ENCODE measurements at places on chromosomes 7 and 10.

DNA sequence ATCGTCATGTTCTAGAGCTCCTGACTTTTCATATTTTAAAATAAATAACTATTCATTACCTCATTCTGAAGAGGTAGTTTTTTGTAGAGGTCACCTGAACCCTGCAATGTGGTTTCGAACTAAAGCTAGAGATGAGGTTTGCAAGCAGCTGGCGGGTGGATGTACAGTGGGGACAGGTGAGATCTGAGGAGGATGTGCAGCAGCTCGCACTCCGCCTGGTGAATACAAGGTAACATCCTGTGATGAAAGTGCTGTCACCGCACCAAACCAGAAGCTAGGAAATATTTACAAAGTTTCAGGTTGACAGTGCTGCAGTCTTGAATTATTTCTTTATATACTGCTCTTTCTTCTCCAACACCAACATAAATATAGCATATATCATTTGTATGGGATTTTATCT lies 26.5 kb downstream of the NDUFB2 start:
- no peaks in the 10 kb centered on the region for H3K36me3 ChIP-seq
- no peaks in the 10 kb centered on the region for H3K27me3 ChIP-seq
- no peak overlapping the region for H3K4me3 ChIP-seq
- no peak overlapping the region for H3K27ac ChIP-seq
- peaks cover 19% of the 10 kb centered on the region for H3K4me1 ChIP-seq

GRCh38 chr10:125152450-125153368 lies 7.7 kb downstream of the CTBP2 start:
- H3K27me3 ChIP-seq: peaks cover 2% of the 10 kb centered on the region
- peaks cover 25% of the 10 kb centered on the region for H3K36me3 ChIP-seq
- peaks cover 90% of the 10 kb centered on the region for H3K4me1 ChIP-seq
- peak overlapping the region; percentile 88 for H3K27ac ChIP-seq
- H3K4me3 ChIP-seq: peak overlapping the region; percentile 97

DNA sequence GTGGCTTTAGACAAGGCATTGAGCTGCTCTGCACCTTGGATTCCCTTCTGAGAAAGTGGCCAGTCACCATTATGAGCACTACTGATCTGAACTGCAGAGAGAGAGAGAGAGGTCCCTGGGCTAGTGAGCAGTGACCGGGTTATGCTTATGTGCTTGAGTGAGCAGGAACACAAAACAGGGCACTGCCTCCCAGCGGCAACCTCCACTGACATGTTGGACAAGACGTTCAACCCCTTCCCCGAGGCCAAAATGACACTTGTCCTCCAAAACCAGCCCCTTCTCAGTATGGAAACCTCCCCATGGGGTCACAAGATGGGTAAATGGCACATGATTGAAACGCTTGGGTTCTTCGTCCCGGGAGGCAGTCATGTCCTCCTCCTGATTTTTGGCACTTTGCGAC lies 339.4 kb upstream of the ZMIZ1 start:
- H3K27me3 ChIP-seq: peaks cover 42% of the 10 kb centered on the region
- no peaks in the 10 kb centered on the region for H3K36me3 ChIP-seq
- no peak for DNase-seq
- no peak overlapping the region for H3K4me3 ChIP-seq
- H3K27ac ChIP-seq: no peak overlapping the region

DNA sequence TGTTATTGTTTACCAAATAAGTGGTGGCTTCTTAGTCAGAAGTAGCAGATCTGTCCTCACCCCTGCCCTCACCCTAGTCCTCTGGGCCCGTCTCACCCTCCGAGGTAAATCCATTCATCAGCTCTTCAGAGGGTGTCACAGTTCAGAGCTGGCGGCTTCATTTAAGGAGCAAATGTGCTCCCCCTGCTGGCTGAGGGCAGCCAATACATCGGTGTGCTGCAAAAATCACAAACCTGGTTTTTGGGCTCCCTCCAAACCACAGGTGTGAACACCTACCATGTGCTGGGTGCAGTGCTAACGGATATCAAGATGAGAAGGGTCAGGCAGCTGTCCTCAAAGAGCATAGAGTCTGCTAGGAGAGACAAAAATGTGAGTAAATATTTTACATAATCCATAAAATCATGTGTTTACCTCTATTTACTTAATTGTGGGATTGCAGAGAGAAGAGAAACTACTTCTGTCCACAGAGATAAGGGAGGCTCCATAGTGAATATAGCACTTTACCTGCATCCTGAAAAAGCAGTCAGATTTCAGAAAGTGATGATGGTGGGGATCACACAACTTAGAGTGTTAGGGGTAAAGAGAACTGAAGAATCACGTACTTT lies 15.5 kb upstream of the CRTAC1 start:
- H3K4me3 ChIP-seq: no peak overlapping the region
- no peak overlapping the region for H3K27ac ChIP-seq
- peaks cover 30% of the 10 kb centered on the region for H3K27me3 ChIP-seq
- no peaks in the 10 kb centered on the region for H3K4me1 ChIP-seq

- no peaks in the 10 kb centered on the region for H3K27me3 ChIP-seq
- 0 out of 2 replicates have a peak, but pooled peaks cover 6% of the 10 kb centered on the region for H3K36me3 ChIP-seq
- peaks cover 29% of the 10 kb centered on the region for H3K4me1 ChIP-seq
- peak; percentile 33 for DNase-seq
Measured at GRCh38 chr10:109166935-109167334, 756.4 kb downstream of the XPNPEP1 start.

DNA sequence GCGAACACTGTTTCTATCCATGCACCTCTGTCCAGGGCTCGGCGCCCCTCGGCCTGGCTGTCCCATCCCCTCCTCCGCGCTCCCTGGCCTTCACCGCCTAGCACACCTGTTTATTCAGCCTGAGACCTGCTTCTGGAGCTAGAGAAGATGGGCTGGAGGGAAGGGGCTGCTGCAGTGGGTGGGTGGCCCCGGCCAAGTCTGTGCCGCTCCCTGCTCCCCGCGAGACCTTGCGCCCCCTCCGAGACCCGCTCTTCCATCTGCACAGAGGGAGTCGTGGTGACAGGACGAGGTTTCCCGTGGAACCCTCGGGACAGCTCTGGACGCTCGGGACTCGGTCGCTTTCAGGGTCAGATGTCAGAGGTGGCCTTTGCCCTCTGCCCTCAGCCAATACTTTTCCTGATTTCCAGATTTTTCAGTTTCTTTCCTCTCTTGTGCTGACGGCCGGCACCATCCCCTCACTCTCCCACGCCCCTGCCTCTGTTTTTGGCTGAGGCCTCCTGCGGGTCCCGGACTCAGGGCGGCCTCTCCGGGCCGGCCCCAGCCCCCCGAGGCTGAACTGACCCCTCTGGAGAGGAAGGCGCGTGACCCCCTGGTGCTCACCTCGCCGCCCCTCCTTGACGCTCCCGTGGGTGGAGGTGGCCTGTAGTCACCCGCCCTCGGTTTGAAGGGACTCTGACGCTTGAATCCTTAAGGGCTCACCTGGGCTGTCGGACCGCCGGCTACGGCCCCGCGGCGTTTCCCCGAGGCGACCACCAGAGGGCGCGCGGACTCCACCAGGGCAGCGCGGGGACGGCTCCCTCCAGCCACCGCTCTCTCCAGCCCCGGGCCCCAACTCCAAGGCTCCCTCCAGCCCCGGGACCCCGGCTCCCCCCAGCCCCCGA lies 15.6 kb downstream of the SHH start:
- no peak for DNase-seq
- H3K4me1 ChIP-seq: no peaks in the 10 kb centered on the region
- H3K27me3 ChIP-seq: peaks cover 26% of the 10 kb centered on the region
- no peaks in the 10 kb centered on the region for H3K36me3 ChIP-seq
- H3K27ac ChIP-seq: no peak overlapping the region
- no peak overlapping the region for H3K4me3 ChIP-seq

DNA sequence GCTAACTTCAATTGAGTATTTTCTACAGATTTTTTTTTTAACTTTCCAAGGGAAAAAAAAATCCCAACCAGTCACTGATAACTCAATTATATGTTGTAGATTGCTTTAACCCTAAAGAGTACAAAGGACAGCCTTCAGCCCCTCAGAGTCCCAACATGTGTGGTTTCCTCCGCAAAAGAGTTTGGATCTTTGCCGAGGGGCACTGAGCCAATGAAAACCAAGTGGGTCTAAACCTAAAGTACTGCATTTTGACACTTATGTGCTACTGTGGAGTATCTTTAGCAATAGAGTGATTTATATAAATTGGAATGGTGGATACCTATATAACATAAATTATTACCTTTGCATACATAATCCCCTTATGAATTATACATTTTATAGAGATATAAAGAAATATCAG lies 91.5 kb downstream of the SEMA3D start:
- no peaks in the 10 kb centered on the region for H3K27me3 ChIP-seq
- no peaks in the 10 kb centered on the region for H3K36me3 ChIP-seq
- peaks cover 7% of the 10 kb centered on the region for H3K4me1 ChIP-seq
- no peak overlapping the region for H3K27ac ChIP-seq
- no peak for DNase-seq

DNA sequence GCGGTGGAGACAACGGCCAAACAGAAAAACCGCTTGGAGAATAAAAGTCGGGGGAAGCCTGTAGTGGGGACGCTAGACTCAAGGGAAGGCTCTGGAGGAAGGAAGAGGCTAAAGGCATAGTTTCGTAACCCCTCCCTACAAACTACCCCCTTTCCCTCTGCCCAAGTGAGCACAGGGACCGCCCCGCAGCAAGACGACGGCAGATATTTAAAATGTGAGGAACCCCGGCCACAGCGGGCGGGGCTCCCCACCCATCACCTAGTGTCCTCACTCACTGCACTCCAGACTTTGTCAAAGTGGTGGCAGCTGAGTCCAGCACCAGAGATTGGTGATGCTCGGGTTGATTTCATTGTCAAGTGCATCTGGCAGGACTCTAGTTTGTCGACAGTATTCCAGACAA lies 69.1 kb downstream of the PRKAG2 start:
- H3K36me3 ChIP-seq: no peaks in the 10 kb centered on the region
- no peak overlapping the region for H3K4me3 ChIP-seq

DNA sequence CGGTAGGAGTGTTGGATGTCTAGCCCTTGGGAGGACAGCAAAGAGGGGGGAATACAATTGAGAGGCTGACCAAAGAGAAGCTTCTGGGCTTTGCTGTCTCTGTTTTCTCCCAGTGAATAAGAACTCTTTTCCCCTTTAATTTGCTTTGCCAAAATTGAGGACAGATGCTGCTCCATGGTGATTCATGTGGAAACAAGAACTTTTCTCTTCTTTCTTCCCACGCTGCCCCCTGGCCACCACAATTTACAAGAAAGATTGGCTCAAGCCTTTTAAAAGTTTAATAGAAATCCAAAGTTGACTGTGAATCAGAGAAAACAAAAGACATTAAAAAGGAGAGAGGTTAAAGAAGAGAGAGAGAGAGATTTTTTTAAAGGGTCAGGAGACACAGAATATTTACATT lies 49.0 kb downstream of the PRR15 start:
- H3K27me3 ChIP-seq: no peaks in the 10 kb centered on the region
- peak overlapping the region; percentile 5 for H3K4me3 ChIP-seq
- H3K36me3 ChIP-seq: peaks cover 3% of the 10 kb centered on the region
- peak overlapping the region; percentile 85 for H3K27ac ChIP-seq

GRCh38 chr7:152872745-152873118 lies 113.2 kb downstream of the ACTR3B start:
- no peak for DNase-seq
- no peaks in the 10 kb centered on the region for H3K27me3 ChIP-seq
- peaks cover 6% of the 10 kb centered on the region for H3K36me3 ChIP-seq

DNA sequence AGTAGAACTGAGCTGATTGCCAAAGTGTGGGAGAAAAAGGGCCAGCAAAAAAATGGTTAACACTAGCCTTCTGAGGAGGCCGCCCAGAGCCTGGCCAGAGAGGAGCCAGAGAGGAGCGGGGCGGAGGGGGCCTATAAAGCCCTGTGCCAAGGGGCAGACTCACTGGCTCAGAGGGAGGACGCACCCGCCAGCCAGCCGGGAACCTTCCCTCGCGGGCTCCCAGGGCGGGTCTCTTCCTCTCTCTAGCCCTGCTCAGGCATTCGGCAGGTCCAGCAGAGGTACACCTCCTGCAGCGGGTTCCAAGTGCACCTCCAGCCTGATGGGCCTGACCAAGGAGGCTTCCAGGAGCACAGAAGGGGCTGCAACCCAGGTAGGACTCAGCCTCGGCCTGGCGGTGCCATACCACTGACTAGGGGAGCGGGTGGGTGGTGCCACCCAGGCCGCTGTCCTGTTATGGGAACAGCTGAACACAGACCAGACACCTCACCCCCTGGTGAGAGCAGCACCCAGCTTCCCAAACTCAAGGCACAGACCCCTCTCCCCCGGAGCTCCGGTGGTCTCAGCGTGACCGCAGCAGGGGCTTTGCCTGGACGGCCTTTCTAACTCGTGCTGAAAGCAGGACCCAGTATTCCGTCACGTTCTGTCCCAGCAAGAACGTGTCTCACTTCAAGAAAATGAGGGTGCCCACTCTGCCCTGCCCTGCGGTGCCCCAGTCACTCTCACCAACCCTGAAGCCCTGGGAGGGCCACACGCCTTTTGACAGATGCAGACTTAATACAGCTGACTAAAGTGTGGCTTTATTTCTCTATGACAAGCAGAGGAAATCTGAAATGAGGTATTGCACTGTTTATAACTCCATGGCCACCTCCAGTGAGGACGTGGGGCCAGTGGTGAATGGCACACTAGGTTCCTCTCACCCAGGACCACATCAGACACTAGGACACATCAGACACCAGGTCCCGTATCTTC lies at the start of gene GPER1:
Gene GPER1 (plus strand): TSS at position 162 of the 969 bp plus-strand sequence. CDS start 3,616 bp downstream, outside the sequence.
- peaks cover 14% of the 10 kb centered on the region for H3K36me3 ChIP-seq
- peak; percentile 34 for DNase-seq
- peak within 1 kb of the TSS; percentile 90 for H3K27ac ChIP-seq
- H3K27me3 ChIP-seq: no peaks in the 10 kb centered on the region

GRCh38 chr7:156503196-156503595 lies 137.4 kb upstream of the RNF32 start:
- no peaks in the 10 kb centered on the region for H3K4me1 ChIP-seq
- H3K4me3 ChIP-seq: no peak overlapping the region
- H3K27ac ChIP-seq: no peak overlapping the region
- no peak for DNase-seq
- no peaks in the 10 kb centered on the region for H3K27me3 ChIP-seq
- H3K36me3 ChIP-seq: no peaks in the 10 kb centered on the region

GRCh38 chr10:12947741-12948140 lies 53.8 kb downstream of the CCDC3 start:
- H3K4me1 ChIP-seq: no peaks in the 10 kb centered on the region
- no peak overlapping the region for H3K4me3 ChIP-seq
- no peaks in the 10 kb centered on the region for H3K27me3 ChIP-seq
- no peak overlapping the region for H3K27ac ChIP-seq
- H3K36me3 ChIP-seq: no peaks in the 10 kb centered on the region
- no peak for DNase-seq

GRCh38 chr7:99404235-99404976 lies 4.0 kb downstream of the PDAP1 start:
- H3K27me3 ChIP-seq: peaks cover 5% of the 10 kb centered on the region
- peak; percentile 23 for DNase-seq
- H3K4me3 ChIP-seq: no peak overlapping the region
- H3K4me1 ChIP-seq: peaks cover 28% of the 10 kb centered on the region
- peaks cover 34% of the 10 kb centered on the region for H3K36me3 ChIP-seq
